ENCODE measurements at places on chromosomes 11 and 22.

GRCh38 chr11:127766734-127767133 is 766.2 kb upstream of the KIRREL3 start:
- no peak for DNase-seq

DNA sequence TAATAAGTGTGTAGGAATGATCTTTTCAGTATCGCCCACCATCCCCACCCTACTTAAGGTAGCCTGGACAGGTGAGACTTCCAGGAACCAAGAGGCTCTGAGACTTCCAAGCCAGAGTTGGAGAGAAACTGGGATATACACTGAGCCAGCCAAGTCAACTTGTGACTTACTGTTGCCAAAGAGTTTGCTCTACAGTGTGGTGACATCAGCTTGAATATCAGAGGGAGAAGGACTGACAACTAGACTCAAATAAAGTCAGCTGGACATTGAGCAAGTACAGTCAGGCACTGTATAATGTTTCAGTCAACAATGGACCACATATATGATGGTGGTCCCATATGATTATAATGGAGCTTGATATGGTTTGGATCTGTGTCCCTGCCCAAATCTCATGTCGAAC is 1.2 kb upstream of the MMP10 start:
- DNase-seq: no peak

DNA sequence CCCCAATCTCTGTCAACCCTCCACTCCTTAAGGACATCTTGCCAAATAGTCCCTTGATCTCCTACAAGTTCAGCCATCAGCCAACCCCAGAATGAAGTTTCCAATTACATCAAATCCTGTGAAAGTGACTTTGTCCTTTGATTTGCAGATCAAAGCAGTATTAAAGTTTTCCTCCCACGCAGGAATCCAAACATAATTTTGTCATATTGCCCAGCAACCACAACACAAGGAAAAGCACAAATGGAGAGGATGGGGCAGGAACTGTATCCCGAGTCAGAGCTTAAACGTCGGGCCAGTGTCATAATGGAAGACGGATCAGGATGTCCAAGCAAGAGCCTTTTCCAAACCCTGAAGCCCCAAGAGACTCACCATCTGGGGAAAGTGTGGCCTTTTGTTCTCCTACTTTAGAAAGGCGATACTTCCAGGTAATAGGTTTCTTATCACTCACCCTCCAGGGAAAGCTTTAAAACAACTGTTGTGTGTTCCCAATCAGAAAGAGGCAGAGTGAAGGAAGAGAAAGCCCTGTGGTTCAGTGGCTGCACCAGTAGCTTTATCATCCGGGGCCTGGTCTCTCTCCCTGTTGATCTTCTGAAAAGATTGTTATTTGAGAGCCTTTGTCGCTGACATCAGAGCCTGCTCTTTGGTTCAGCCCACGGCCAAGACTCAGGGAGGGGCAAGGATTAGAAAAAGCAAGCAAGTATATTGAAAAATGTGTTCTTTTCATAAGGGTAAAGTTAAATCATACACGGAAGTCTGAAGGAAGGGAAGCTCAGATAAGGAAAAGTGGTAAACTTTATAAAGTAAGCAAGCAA is 41.7 kb downstream of the EXPH5 start:
- DNase-seq: no peak

DNA sequence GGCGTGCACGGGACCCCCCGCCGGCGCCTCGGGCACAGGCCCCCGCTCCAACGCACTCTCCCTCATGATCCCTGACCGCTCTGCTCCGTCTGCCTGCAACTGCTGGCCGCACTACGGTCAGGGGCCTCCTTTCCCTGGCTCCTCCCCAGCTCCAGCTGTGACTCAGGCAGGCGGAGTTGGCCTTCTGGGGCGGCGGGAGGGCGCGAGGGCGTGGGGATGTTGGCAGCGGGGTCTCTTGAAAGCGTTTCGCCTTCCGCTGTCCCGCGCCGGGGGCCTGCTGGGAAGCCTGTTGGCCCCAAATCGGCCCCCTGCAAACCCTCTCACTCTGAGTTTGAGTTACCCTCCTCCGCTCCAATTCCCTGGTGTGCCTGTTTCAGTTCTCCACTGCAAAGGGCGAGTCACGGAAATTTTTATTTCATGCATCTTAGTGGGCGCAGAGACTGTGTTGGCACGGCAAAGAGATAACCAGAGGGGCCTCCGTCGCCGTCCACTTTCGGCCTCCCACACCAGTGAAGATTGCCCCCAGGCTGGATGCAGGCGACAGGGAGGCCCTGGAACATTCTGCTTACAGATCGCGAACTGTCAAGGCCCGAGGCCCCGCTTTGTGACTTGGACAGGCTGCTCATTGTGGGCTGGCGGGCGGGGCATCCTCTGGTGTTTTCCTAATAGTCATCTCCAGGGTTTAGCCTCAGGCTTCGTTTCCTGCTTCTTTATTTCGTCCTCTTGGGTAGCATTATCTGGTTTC is at the start of gene CAVIN3:
Gene CAVIN3 (minus strand): TSS at position 91 of the 745 bp plus-strand sequence. CDS start 25 bp downstream, at position 66.
- DNase-seq: peak; percentile 64

- DNase-seq: no peak
These were observed 72.1 kb downstream of the RNF169 start for GRCh38 chr11:74820763-74821162.

DNA sequence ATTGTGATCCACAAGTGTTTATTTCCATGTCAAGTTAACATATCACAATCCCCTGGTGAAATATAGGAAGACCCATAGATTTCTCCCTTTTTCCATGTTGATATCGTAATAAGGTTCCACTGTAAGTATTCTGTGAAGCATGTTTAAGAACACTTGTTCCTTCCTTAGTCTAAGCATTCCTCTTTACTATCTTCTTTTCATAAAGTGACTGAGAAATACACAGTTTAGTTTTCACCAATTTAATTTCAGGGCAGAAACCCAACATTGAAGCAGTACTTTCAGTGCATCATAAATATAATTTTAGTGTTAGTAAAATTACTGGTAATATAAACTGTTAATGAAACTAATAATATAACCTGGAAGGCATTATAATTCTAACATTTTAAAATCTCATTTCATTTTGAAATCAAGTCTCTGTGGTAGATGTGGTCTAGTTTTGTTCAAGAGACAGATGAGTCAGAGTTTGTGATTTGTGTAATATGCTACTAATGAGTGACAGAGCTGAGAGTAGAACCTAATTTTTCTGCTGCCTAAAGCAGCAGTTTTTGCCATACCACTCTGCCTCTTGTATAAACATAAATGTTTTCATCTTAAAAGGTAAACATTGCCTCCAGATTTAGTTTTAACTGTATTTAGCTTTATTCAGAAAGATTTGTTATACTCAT is 79.4 kb downstream of the ATM start:
- no peak for DNase-seq

GRCh38 chr11:26943636-26944035 is 50.3 kb upstream of the FIBIN start:
- no peak for DNase-seq

DNA sequence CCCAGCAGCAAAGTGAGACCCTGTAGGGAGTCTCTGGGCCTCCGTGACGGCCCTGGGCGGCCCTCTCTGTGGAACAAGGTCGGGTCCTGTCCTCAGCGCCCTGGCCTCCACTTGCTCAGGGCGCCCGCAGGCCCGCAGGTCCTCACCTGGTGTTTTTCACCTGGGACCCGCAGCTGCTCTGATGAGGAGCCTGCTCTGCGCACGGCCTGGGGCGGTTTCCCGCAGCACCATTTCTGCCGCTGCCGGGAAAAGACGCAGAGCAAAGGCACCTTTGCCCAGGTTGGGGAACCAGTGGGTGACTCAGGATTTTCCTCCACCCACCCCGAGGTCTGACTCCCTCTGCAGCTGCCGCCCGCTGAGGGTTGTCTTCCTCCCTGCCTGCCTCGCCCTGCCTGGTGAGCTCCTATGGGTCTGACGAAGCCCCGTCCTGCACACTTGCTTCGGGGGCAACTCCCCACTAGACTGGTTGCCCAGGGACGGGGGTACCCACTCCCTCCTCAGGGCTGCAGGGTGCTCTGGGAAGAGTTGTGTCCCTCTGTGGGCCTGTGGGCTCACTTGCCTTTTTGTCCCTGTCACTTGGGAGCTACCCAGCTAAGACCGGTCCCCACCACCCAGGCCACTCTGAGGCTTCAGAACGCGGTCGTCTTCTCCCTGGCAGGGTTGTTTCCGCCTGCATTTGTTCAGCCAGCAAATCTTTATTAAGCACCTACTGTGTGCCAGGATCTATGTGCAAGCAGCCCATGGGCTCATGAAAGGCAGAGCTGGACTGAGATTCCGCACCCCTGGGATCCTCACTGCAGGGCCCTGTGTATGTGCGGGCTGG is 89.5 kb downstream of the KCNQ1 start:
- DNase-seq: no peak
